ENCODE measurements at places on chromosomes 16 and 17. TPM values are rescaled to one million over a fixed set of nuclear protein-coding genes. Genes with fewer than 3 reads are reported as not detected.

HBA2 gene
- total RNA-seq, result not detected

GCSH gene
- total RNA-seq, result 3.2 TPM

SULT1A2 gene
- total RNA-seq, result 0.19 TPM

DNA sequence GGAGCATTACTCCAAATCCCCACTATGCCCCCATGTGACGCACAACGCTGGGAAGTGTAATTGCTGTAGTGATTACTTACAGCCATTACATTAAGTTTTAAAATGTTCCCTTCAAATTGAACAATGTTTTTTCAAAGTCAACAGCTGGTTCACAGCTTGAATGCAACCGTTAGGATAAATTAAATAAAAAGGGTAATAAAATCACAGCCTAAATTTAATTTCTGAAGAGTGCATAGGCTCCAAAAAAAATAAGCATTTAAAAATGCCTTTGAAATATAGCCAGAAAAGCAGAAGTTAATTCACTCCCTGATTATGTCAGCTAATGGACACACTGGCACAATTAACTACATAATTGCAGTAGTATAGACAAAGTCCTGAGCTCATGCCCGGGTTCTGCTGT is 50.5 kb upstream of the KDM8 start:
- no peaks in the 10 kb centered on the region for H3K27me3 ChIP-seq
- no peak overlapping the region for H3K4me3 ChIP-seq
- peaks cover 9% of the 10 kb centered on the region for H3K4me1 ChIP-seq
- H3K27ac ChIP-seq, result no peak overlapping the region
- no peak for DNase-seq

DNA sequence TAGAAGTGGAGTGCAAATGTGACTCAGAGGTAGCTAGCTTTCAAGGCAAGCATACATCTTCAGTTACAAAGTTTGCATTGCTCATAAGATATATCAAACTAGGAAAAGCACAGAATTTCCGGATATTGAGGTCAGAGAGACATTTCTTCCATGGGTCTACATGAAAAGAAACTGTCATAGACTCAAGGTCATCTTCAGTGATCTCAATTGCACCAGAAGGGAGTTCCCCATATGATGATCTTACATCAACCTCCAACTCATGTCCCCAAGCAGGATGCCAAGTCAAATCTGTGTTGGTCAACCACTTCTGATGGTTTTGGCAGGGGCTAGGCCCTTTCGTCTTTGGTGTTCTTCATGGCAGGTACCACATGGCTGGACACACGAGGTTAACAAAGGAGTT is 459.9 kb upstream of the MAF start:
- H3K4me1 ChIP-seq, result no peaks in the 10 kb centered on the region
- DNase-seq, result no peak
- no peaks in the 10 kb centered on the region for H3K36me3 ChIP-seq
- no peak overlapping the region for H3K27ac ChIP-seq
- no peak overlapping the region for H3K4me3 ChIP-seq

- H3K4me3 ChIP-seq, result no peak overlapping the region
- no peak overlapping the region for H3K27ac ChIP-seq
- H3K4me1 ChIP-seq, result peaks cover 8% of the 10 kb centered on the region
These were observed 11.6 kb upstream of the STRADA start for GRCh38 chr17:63753215-63753614.

DNA sequence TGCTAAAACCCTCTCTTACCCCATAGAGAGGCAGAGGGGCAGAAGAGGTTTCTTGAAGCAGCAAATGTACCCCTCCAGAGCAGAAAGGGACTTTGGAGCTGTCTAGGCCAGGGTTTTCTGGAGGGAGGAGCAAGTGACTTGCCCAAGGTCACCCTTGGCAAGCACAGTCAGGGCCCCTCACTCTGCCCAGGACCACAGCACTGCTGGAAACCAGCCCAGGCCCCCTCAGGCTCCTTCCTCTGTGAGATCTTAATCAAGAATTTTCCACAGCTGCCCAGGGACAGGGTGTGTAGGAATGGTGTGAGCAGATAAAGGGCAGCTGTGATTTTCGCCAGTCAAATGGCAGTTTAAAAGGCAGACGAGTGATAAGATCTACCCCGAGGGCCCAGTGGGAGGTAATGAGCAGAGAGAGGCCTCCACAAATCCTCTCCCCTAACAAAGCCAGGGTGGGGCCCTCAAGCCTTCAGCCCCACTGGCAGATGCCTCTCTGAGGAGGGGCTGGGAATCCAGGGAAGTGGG is 3.9 kb upstream of the SLC12A3 start:
- no peak for DNase-seq
- H3K27me3 ChIP-seq, result no peaks in the 10 kb centered on the region
- peak overlapping the region; percentile 8 for H3K27ac ChIP-seq
- no peaks in the 10 kb centered on the region for H3K36me3 ChIP-seq
- H3K4me1 ChIP-seq, result peaks cover 66% of the 10 kb centered on the region

DNA sequence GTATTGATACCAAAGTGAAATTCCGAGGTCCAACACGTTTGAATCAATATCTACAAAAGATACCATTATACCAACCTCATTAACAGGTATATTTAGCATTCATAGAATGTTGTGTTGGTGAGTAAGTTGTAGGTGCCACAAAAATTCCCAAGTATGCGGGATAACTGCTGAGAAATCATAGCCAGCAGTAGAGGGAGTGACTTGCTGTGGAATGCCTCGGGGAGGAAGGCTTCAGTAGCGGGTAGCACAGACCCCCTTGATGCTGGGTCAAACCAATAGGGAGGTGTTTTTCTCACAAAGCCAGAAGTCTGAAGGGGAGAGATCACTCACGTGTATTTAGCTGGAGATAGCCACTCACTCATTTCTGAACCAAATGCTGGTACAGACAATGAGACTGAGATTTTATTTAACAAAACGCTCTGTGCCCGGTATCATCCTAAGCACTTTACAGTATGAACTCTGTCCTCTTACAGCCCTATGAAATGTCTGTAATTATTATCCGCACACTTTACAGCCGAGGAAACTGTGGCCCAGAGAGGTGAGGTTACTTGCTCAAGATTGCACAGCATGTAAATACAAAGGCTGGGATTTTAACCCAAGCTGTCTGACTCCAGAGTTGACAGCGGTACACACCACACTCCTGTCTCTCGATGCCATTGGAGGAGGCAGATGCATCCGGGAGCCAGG is 23.1 kb downstream of the HSBP1 start:
- H3K4me3 ChIP-seq, result no peak overlapping the region
- no peaks in the 10 kb centered on the region for H3K36me3 ChIP-seq
- no peak for DNase-seq
- H3K4me1 ChIP-seq, result peaks cover 3% of the 10 kb centered on the region
- H3K27me3 ChIP-seq, result no peaks in the 10 kb centered on the region
- H3K27ac ChIP-seq, result no peak overlapping the region

- peaks cover 35% of the 10 kb centered on the region for H3K4me1 ChIP-seq
- H3K27ac ChIP-seq, result no peak overlapping the region
- no peak overlapping the region for H3K4me3 ChIP-seq
- no peak for DNase-seq
- H3K27me3 ChIP-seq, result no peaks in the 10 kb centered on the region
These were observed 2.0 kb downstream of the C16orf86 start for GRCh38 chr16:67668495-67669157.

GRCh38 chr17:68437979-68438822 is 19.1 kb downstream of the WIPI1 start:
- peaks cover 8% of the 10 kb centered on the region for H3K36me3 ChIP-seq
- H3K27ac ChIP-seq, result peak overlapping the region; percentile 53
- peak; percentile 30 for DNase-seq
- peaks cover 38% of the 10 kb centered on the region for H3K4me1 ChIP-seq
- H3K27me3 ChIP-seq, result no peaks in the 10 kb centered on the region

DNA sequence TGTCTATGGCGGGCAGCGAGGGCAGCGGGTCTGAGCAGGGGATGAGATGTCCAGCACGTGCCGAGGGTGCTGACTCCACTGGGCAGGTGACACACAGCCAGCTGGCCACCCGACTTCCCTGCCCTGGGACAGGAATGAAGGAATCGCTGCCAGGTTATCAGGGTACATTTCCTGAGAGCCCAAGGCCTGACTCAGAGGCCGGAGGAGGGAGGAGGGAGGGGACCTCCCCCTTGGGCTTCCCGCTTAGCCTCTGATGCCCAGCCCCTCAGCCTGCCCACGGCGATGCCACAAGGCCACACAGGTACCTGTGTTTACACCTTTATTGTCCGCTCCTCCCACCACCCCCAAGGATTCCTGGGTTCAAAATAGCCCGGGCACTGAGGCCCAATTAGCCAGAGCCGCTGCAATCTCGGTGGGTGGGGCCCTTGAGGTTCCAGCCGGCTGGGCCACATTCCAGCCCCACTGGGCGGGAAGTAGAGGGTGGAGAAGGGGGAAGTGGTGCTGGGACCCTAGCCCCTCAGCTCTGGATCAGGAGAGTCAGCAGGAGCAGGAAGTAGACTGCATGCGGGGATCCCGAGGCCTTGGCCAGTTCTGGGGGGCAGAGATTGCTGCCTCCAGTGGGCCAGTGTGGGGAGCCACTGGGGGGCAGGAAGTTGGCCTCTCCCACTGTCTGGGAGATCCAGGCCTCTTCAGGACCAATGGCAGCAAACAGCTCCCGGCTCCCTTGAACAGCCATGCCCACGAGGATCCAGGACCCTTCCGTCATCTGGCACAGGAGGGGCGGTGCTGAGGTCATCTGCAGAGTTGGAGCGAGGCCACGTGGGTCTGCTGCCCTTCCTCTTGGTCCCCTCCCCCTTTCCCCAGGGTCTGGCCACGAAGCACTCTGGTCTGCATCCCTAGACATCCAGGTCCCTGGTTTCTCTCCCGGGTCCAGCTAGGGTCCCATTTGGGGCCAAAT is 3.4 kb upstream of the PRSS8 start:
- no peaks in the 10 kb centered on the region for H3K36me3 ChIP-seq
- peaks cover 21% of the 10 kb centered on the region for H3K4me1 ChIP-seq
- no peak overlapping the region for H3K4me3 ChIP-seq

- H3K4me3 ChIP-seq, result no peak overlapping the region
- H3K4me1 ChIP-seq, result no peaks in the 10 kb centered on the region
- no peak for DNase-seq
- H3K36me3 ChIP-seq, result no peaks in the 10 kb centered on the region
- H3K27ac ChIP-seq, result no peak overlapping the region
These were observed 221.8 kb upstream of the IRX3 start for GRCh38 chr16:54508351-54508750.

DNA sequence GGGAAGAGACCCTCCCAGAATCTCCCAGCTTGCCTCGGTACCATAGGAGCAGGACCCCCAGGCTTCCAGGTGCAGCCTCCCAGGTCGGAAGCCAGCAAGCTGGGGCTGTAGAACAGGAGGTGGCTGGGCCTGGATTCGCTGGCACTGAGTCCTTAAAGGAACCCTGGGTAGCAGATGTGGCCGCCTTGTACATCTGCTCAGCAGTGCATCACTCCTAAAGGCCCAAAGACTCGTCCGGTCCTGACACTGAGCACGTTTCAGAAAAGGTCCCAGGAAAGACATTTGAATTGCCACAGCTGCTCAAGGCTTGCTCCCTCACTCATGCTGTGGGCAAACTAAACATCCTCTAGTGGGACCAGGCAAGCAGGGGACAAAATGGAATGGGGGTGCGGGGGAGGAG is 172.8 kb downstream of the RAB11FIP4 start:
- H3K27me3 ChIP-seq, result no peaks in the 10 kb centered on the region
- H3K27ac ChIP-seq, result no peak overlapping the region
- DNase-seq, result no peak
- no peak overlapping the region for H3K4me3 ChIP-seq
- no peaks in the 10 kb centered on the region for H3K36me3 ChIP-seq

- no peak overlapping the region for H3K4me3 ChIP-seq
- no peaks in the 10 kb centered on the region for H3K4me1 ChIP-seq
- peaks cover 55% of the 10 kb centered on the region for H3K36me3 ChIP-seq
These were observed 178.3 kb downstream of the MRTFB start for GRCh38 chr16:14249291-14250032.

- no peak overlapping the region for H3K27ac ChIP-seq
- no peaks in the 10 kb centered on the region for H3K27me3 ChIP-seq
- H3K4me1 ChIP-seq, result peaks cover 16% of the 10 kb centered on the region
These were observed 7.1 kb upstream of the LGALS3BP start for GRCh38 chr17:78986649-78987328.

GRCh38 chr16:8295513-8296237 is 294.6 kb downstream of the TMEM114 start:
- H3K27me3 ChIP-seq, result no peaks in the 10 kb centered on the region
- H3K27ac ChIP-seq, result no peak overlapping the region
- DNase-seq, result no peak
- no peak overlapping the region for H3K4me3 ChIP-seq
- H3K36me3 ChIP-seq, result no peaks in the 10 kb centered on the region

GRCh38 chr16:8673611-8674412 is 605 bp upstream of the ABAT start:
- no peaks in the 10 kb centered on the region for H3K36me3 ChIP-seq
- peaks cover 25% of the 10 kb centered on the region for H3K4me1 ChIP-seq
- H3K4me3 ChIP-seq, result peak overlapping the region; percentile 92
- H3K27me3 ChIP-seq, result no peaks in the 10 kb centered on the region
- no peak for DNase-seq

DNA sequence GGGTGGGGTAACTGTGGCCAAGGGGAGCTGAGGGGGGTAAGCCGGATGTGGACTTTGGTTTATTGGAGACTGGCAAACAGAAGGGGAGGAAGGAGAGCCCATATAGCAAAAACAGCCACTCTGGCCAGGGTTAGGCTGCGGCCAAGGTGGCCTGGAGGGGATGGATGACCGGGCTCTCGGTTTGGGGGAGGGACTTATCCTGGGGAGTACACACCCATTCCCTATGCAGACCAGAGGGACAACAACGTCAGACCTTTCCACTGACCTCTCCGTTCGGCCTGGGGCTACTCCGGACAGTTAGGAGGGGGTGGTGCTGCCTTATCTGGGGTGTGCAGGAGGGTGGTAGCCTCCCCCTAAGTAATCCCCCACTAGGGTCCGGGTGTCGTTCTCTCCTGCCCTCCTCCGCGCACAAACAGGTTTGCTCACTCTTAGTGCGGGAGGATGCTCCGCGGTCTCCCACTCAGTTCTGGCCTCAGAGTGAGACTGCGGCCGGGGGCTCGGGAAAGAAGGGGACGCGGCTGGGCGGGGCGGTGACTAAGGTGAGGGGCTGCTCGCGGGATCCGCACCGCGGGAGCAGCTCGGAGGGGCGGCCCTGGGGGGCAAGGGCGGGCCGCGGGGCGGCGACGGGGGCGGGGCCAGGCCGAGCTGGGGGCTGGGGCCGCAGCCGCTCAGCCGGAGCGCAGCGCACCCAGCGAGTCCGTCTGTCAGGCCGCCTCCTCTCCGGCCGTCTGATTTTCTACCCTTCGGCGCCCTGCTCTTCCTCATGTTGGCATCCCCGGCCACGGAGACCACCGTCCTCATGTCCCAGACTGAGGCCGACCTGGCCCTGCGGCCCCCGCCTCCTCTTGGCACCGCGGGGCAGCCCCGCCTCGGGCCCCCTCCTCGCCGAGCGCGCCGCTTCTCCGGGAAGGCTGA is at the start of gene WNK4:
Gene WNK4 (plus strand): TSS at position 675 of the 915 bp plus-strand sequence. CDS start 89 bp downstream, at position 764.
- peaks cover 28% of the 10 kb centered on the region for H3K4me1 ChIP-seq
- H3K27ac ChIP-seq, result no peak within 1 kb of the TSS
- H3K36me3 ChIP-seq, result peaks cover 44% of the 10 kb centered on the region
- no peak within 1 kb of the TSS for H3K4me3 ChIP-seq
- DNase-seq, result no peak

GRCh38 chr17:67379251-67379630 is 2.2 kb downstream of the PITPNC1 start:
- H3K27me3 ChIP-seq, result no peaks in the 10 kb centered on the region
- peak overlapping the region; percentile 20 for H3K27ac ChIP-seq
- H3K4me1 ChIP-seq, result peaks cover 59% of the 10 kb centered on the region
